ENCODE measurements at places on chromosomes 1 and 21.

GRCh38 chr1:24101796-24102586, 9.9 kb downstream of the MYOM3 start:
- DNase-seq, result no peak

- DNase-seq, result no peak
Observed at GRCh38 chr1:114676115-114676514, 6.3 kb upstream of the DENND2C start.

DNA sequence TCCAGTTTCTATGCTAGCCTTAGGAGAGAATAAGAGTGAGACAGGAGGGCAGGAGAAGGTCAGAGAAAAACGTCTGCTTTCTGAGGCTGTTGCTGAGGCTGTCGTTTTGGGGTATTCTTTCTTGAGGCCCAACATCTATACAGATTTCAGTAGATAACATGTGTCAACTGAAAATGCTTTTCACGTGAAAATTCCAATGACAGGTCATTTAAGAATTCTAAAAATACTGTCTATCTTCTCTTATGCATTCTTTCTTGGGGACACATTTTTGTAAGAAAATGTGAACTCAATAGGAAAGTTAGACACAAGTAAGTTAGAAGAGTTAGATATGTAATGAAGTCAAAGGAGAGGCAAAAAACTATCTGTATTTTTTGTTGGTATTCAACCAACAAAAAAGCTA, 150.8 kb downstream of the TGFB2 start:
- DNase-seq, result no peak

DNA sequence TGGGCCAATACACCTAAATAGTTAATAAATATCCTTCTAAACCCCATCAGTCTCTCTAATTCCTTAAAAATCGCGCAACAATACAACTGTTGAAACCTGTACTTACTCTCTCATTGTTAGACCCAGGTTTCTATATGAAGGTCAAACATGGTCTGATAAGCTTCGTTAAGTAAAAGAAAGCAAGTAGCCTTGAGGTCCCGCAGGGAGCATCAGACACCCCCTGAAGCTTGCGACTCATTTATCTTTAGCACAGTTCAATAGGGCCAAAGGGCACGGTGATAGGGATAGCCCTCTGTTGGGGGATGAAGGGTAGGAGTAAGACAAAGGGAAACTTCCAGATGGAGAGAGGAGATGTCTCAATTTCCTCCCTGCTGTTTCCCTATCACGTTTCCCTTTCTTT, 27.3 kb upstream of the THEM4 start:
- no peak for DNase-seq

DNA sequence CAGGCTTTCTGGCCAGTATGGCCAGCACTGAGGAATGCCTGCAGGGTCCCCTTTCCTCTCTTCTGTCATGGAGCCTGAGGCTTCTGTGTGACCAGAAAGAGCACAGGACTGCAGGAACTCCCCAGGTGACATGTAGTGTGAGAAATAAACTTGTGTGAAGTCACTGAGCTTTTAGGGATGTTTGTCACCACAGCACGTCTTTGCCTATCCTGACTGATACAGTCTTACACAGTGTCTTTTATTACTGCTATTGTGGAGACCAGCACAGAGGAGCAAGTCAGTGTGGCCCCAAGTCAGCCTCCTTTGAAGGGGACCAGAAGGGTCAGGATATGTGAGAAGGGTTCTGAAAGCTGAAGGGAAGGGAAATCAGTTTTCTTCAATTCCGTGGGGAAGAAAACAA, 102.5 kb downstream of the LAMC2 start:
- DNase-seq, result no peak

DNA sequence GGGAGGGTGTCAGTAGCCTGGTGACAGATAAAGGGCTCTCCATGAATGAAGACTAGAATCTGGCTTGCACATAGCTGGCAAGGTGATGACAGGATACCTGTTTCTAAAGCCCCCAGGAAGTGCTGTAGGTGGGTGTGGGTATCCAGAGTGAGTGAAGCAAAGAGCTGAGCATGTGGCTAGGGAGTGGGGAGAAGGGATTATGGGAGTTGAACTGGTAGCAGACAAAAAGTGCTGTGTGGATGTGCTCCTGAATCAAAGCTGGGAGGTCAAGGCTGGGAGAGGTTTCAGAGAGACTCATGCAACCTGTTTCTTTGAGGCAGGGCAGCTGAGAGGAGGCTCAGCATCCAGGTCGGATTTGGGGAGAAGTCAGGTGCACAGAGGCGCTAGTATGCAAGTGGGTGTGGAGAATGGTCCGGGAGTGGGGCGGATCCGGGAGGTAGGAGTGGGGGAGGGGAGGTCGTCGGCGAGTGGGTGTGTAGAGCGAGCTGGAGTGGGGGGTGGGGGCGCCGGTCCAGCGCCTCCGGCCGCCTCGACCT, 600 bp downstream of the ASTN1 start:
- DNase-seq, result no peak
